ENCODE measurements at places on chromosomes 12 and 14.

GRCh38 chr14:100402631-100403030 is 79.5 kb downstream of the SLC25A47 start:
- no peak for DNase-seq

DNA sequence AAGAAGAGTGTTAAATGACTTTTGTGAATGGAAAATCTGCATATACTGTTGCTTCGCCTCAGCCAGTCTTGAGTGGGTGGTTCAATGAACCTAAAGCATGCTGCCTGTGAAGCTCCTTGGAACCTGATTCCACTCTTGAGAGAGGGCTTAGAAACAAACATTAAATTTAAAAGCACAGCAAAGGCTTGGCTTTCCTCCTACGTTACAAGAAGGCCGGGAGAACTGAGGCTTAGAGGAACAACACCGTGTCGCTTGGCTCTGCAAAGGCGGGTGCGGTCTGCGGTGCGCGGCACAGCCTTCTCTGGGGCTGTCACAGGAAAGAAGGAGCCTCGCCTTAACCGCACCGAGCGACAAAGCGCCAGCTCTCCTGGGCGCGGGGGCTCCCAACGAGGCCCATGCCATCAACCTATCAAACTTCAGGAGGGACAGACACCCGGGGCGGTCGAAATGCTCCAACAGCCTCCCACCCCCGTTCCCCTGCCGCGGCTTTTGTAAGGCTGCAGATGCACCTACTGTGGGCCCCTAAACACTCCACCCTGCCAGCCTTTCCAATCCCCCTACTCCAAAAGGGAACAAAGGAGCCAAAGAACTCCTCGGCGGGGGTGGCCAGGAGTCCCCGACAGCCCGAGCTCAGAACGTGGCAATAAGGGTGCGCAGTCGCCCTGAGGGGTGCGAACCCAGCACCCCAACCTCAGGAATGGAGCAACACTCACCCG is 729 bp downstream of the OSBPL8 start:
- DNase-seq, result no peak

DNA sequence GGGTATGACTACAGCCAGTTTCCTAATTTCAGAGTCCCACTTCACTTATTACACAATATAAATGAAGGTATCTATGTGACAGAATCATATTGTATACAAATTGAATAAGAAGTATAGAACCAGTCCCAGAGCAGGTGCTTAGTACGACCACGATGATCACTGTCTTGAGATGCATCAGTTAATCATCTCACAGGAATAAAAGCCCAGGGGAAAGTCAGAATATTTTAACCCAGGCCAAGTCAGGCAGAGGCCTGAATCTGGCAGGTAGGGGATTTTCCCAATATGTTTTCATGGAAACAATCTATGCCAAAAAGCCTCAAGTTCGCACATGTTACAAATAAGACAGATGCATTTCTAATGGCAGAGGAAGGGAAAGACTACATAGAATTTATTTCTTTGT is 758.4 kb downstream of the BCL11B start:
- DNase-seq, result no peak

GRCh38 chr14:22070119-22070982 is 396.7 kb upstream of the OR4E1 start:
- no peak for DNase-seq

GRCh38 chr14:100383727-100384158 is 60.6 kb downstream of the SLC25A47 start:
- DNase-seq, result peak; percentile 28

DNA sequence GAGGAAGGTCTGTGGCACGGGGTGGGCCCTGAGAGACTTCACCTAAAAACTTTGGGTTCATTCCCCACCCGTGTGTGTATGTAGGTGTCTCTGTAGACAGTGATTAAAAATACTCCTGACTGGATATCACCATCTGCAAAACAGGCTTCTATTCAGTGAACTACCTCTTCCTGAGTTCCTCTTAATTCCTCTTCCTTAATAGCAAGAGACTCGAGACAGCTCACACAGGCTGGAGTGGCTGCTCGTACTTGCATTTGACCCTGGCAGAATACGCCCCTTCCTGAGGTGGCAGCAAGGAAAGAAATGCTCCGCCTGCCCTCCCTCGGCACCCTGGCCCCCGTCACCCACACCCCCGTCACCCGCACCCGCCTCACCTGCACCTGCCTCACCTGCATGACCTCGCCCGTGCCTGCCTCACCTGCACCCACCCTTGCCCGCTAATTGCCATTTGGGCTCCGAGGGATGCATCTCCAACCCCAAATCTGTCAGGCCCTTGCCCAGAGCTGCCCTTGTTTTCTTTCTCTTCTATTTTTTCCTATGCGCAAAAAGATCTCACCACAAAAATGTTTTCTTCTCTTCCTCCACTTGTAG is 90.0 kb downstream of the FBXL14 start:
- DNase-seq, result no peak

GRCh38 chr12:87848248-87848868 is 180.8 kb downstream of the C12orf50 start:
- DNase-seq, result peak; percentile 58

GRCh38 chr14:105838591-105839424 is 312.4 kb downstream of the TMEM121 start:
- DNase-seq, result no peak

GRCh38 chr14:99472937-99473336 is 7.7 kb downstream of the SETD3 start:
- no peak for DNase-seq

- no peak for DNase-seq
Measured at GRCh38 chr12:67356380-67356774, 87.2 kb downstream of the CAND1 start.

DNA sequence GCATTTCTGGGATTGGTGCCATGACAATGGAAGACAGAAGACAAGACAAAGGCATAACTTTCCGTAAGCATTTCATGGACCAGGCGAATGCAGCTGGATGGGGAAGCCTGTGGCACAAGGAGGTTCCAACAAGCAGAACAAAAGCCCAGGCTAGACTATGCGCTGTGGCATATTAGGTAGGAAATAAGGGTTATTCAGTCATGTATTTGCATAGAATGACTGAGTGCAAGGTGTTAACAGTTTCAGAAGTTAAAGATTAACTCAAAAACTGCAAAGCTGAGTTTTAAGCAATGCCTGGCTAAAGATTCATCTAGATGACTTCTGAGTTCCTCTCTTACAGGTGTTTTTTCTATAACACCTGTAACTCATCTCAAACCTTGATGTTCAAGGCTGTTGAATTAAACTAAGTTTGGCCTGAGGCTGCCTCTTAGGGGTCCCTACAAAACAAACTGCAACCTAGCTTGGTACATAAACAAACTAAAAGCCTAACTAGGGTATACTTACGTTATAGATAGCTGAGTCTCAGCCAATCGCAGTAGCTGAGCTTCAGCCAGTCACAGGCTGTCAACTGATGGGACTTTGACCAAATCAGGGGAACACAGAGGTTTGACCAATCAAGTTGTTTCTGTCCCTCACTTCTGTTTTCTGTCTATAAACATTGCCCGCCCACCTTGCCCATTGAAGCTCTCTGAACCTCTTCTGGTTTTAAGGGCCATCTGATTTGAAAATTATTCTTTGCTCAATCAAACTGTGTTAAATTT is 52.2 kb upstream of the PLBD1 start:
- no peak for DNase-seq

GRCh38 chr14:96906434-96906833 is 109.3 kb downstream of the VRK1 start:
- no peak for DNase-seq

- no peak for DNase-seq
Measured at GRCh38 chr12:10634427-10634826, 21.0 kb upstream of the MAGOHB start.

- DNase-seq, result no peak
Measured at GRCh38 chr12:107411792-107412535, 273.6 kb upstream of the PWP1 start.

GRCh38 chr14:91283666-91284065 is 39.2 kb upstream of the GPR68 start:
- no peak for DNase-seq

DNA sequence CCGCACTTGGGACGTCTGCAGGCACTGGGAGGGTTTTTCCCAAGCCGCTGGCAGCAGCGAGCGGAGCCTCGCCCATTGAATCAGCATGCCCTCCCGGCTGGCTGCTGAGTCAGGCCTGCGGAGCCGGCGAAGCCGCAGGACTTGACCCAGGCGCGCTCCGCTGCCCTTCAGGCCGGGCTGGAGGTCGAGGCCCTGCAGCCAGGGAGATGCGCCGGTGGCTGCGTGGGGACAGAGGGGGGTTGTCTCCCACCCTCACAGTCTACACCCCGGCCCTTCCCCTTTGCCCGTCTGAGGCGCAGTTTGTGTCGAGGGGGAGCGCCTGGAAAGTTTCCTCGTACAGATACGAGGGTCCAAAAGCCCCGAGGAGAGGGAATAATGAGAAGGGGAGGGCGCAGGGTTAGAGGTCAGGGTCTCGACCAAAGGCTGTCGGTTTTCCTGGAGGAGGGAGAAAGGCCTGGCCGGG is 759 bp upstream of the KLC1 start:
- no peak for DNase-seq

- no peak for DNase-seq
Measured at GRCh38 chr12:53713516-53713915, 13.7 kb downstream of the CALCOCO1 start.

DNA sequence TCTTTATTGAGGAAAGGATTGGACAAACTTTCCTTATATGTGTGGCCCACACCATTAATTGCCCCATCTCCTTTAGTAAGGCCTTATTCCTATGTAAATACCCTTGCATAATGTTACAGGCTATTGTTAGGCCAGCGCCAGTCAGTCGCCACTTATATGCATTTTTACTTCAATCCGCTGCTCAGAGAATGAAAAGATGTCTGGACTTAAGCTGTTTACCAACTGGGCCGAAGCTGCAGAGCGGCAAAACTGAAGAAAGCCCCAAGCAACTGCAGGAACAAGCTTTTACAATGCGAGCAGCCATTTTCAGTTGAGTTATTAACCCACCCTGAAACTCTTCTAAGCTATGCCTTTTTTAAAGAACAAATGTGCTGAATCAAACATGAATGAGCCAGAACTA is 92.1 kb upstream of the OTX2 start:
- DNase-seq, result no peak

DNA sequence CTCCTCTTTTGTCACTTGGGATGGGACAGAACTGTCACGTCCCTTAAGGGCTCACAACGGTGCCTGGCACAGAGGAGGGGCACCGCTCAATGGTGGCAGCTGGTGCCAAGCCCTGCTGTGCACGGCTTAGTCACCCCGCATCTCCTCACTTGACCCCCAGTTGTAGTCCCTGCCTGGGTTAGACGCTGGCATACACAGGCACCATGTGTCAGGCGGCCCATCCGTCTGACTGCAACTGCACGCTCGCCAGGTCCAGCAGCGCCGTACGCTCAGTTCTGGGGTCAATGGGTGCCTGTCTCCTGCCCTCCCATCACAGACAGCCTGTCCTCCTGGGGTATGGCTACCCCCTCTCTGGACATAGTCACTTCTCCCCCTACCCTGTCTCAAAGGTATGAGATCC is 1.6 kb upstream of the PACS2 start:
- DNase-seq, result peak; percentile 63

- DNase-seq, result peak; percentile 18
Measured at GRCh38 chr14:90815822-90816662, at the start of gene TTC7B. Gene TTC7B, minus strand, starts transcription at chr14:90816430. Its CDS starts 135 bp downstream, at chr14:90816295.

- no peak for DNase-seq
Measured at GRCh38 chr12:57894399-57895292, 46.7 kb upstream of the ATP23 start.

DNA sequence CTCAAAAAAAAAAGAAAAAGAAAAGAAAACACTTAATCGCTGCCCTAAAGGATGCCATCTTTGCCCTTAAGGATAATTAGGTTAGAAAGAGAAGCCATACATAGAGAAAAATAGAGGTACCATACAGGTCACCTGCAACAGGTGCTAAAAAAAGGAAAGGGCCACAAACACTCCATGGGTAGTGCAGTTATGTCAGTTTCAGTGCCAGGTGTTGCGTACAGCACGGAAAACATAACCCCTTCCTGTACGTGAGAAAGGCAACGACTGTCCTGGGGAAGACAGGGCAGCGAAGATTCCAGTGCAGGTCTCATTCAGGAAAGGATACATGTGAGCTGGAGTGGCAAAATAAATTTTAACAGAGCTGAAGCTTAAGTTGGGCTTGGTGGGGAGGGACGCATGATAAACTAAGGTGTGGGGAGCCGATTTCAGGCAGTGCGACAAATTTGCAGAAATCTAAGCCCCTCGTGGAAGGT is 553 bp upstream of the DAZAP2 start:
- no peak for DNase-seq

GRCh38 chr12:16385782-16386646 is 38.6 kb downstream of the MGST1 start:
- peak; percentile 78 for DNase-seq

- no peak for DNase-seq
Measured at GRCh38 chr12:8493084-8493483, 20.2 kb upstream of the CLEC4D start.
